ENCODE measurements at places on chromosomes 4 and X. TPM values are rescaled to one million over a fixed set of nuclear protein-coding genes. Genes with fewer than 3 reads are reported as not detected.

DNA sequence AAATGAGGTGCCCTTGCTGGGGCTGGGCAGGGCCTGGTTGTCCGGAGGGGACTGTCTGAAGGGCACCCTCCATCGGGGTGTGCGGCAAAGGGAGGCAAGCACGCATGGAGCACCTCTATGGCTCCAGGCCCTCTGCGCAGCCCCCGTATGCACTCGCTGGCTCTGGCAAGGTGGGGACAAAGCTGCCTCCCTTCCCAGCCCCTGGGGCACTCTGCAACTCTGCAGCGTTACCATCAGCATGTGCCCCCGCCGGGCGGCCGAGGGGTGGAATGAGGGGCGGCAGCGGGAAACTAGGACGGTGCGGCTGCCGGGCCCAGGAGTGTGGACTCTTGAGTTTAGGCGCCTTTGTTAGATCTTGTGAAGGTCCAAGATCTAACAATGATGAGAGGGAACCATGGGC is 26.4 kb downstream of the TRMT44 start:
- H3K27ac ChIP-seq: no peak overlapping the region
- H3K36me3 ChIP-seq: peaks cover 66% of the 10 kb centered on the region
- H3K27me3 ChIP-seq: no peaks in the 10 kb centered on the region
- H3K4me3 ChIP-seq: no peak overlapping the region
- no peak for DNase-seq

DNA sequence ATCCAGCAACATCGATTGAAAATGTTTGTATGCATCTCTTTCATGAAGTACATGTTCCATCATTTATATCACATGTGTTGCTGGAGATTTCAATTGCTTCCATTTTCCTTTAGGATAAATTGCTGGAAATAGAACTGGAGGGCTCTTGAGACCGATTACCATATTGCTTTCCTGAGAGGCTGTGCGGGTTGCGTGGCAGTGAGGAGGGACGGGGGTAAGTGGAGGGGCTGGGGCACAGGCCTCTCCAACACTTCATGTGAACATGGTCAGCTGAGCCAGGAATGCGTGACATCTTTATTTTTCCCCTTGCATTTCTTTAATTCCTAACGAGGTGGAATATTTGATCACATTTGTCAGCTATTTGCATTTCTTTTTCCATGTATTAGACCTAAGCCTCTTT is 144.6 kb downstream of the TBL1X start:
- H3K4me1 ChIP-seq: peaks cover 5% of the 10 kb centered on the region
- DNase-seq: no peak
- H3K27me3 ChIP-seq: no peaks in the 10 kb centered on the region

DCAF12L1 gene
- polyA plus RNA-seq: 0.06 TPM

DNA sequence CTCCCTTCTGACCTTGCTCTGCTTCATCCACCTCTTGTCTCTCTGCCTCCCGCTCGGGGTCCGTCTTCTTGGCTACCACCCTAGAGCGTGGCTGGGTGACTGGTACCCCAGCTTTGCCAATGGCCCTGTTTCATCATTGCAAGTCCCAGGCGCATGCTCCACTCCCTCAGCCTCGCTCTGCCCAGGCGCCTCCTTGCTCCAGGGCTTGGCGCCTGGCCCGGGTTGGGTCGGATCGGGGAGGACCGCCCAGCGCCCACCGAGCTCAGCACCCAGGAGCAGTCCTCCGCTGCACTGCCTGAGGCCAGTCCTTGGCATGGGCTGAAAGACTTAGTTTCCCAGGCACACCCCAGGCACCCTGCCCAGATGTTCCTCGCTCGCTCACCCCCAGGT is 577 bp downstream of the BGN start:
- no peaks in the 10 kb centered on the region for H3K27me3 ChIP-seq
- no peak for DNase-seq
- H3K36me3 ChIP-seq: no peaks in the 10 kb centered on the region
- peak overlapping the region; percentile 30 for H3K4me3 ChIP-seq

DNA sequence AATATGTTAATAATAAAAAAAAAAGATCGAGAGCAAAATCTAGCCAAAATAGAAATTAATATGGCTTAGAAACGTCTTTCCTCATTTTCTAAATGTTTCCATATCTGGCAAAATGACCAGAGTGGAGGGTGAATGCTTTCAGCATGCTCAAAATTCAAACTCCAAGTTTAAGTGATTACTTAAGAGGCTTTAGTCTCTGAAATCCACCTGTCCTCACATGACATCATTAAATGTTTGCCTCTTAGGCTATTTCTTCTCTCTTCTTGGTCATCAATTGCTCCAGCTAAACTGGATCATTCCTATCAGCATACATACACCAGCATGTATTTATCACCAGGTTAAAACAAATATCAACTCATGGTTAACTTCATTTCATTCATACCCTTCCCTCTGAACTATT is 54.5 kb upstream of the ATXN3L start:
- H3K36me3 ChIP-seq: no peaks in the 10 kb centered on the region
- DNase-seq: no peak
- no peaks in the 10 kb centered on the region for H3K4me1 ChIP-seq
- no peak overlapping the region for H3K4me3 ChIP-seq

DNA sequence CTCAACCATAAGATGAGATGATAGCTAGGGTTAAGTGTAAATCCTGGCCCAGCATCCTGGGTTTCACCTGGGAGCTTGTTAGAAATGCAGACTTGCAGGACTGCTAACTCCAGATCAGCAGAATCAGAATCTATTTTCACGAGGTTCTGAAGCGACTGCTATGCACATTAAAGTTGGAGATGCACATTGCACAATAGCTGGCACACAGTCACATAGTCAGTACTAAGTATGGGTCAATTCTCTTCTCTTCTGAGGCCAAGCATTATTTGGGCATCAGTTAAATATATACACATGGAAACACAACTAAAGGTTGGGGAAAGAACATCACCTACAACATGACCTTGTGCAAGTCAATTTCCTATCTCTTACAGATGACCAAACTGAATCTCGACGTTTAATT is 155.1 kb upstream of the FGF13 start:
- no peaks in the 10 kb centered on the region for H3K4me1 ChIP-seq
- no peaks in the 10 kb centered on the region for H3K27me3 ChIP-seq
- DNase-seq: no peak
- no peak overlapping the region for H3K27ac ChIP-seq
- H3K36me3 ChIP-seq: no peaks in the 10 kb centered on the region
- H3K4me3 ChIP-seq: no peak overlapping the region

DNA sequence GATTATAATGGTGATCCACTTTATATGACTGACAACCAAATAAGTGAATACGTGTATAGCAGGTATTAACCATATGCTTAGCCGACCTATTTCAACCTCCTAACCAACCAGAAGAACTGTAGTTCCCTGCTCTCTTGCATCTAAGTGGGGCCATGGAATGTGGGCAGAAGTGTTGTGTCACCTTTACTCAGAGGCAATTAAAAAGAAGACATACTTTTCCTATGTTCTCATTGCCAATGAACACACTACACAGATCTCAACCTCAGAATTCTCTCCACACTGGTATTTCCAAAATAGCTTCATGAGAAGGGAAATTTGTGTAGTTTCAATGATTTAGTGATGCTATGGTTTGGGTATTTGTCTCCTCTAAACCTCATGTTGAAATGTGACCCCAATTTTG is 3.2 kb upstream of the NFKB1 start:
- H3K4me3 ChIP-seq: no peak overlapping the region
- no peaks in the 10 kb centered on the region for H3K27me3 ChIP-seq
- no peak overlapping the region for H3K27ac ChIP-seq
- DNase-seq: no peak

CLCN4 gene
- polyA plus RNA-seq: 1.9 TPM

STARD8 gene
- polyA plus RNA-seq: 2.6 TPM

- H3K27me3 ChIP-seq: no peaks in the 10 kb centered on the region
- H3K27ac ChIP-seq: no peak overlapping the region
- no peak overlapping the region for H3K4me3 ChIP-seq
These were observed 796.8 kb downstream of the NLGN4X start for GRCh38 chrX:5431823-5432222.

TMEM175 gene
- 28.4 TPM for polyA plus RNA-seq

DNA sequence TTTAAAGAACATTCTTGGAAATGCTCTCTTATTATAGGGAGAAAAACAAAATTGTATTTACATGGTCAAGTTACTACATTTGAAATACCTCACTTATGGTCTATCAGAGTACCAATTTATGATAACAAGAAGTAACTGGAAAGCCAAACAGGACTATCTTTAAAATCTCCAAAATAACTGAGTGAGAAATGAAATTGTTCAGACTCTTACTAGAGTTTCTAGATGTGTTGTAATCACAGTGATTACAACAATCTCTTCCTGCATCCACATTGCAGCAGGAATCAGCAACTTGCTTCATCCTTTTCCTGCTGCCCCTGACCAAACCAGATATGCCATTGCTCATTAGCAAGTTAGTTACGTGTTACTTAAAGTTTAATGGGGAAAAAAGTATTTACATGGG is 245.2 kb upstream of the SMIM31 start:
- H3K27ac ChIP-seq: no peak overlapping the region
- no peaks in the 10 kb centered on the region for H3K27me3 ChIP-seq
- H3K4me1 ChIP-seq: no peaks in the 10 kb centered on the region
- H3K36me3 ChIP-seq: no peaks in the 10 kb centered on the region
- no peak for DNase-seq

DNA sequence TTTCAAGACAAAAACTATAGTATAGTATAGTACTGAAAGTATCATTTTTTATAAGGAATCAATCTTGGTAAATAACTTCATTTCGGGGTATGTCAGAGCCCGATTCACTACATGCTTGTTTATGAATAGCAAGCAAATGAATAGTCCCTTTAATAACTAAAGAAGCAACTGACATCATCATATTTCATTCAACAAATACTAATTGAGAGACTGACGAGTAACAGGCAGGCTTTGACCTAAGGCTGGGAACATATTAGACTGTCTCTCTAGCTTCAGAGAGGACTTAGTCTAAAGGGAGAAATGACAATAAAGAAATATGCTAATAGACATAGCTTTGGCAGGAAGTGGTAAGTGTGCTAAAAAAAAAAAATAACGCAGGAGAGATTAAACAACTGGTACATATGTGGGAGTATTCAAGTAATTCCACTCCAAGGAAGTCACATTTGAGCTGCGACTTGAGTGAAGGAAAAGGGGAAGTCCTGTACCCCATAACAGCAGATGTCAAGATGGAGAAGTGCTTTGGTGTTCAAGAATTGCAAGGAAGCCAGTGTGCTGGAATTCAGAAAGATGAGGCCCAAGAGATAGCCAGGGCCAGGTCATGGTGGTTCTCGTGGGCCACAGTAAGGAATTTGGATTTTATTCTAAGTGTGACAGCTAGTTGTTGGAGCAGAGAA is 284.9 kb downstream of the FBXO8 start:
- no peaks in the 10 kb centered on the region for H3K27me3 ChIP-seq
- no peaks in the 10 kb centered on the region for H3K36me3 ChIP-seq
- no peak overlapping the region for H3K27ac ChIP-seq

NAP1L3 gene
- 8.9 TPM for polyA plus RNA-seq

DNA sequence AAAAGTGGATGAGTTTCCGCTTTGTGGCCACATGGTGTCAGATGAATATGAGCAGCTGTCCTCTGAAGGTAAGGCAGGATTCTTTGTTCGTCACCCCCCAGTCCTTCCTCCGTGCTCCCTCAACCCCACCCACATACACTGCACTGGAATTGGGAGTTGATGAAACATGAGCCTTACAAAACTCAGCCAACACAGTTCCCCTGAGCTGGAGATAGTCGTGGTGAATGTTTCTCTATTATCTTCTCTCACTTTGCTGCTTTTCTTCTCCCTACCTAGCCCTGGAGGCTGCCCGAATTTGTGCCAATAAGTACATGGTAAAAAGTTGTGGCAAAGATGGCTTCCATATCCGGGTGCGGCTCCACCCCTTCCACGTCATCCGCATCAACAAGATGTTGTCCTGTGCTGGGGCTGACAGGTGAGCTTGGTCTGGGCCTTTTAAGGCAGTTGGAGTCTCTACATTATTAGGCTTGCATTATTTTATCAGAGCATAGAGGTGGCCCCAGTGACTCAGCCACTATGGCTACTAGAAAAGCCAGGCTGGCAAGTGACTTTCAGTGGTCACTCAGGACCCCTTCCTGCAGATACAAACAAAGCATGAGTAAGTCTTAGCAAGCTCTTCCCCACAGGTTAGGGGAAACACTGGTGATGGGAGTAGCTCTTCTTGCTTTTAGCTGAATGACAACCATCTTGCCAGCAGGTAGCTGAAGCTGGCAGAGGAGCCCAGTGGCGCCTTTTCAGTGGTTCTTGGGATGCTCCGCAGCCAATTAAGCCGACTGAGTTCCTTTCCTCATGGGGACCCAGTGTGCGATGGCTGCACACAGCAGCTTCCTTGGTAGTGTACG is 1.6 kb downstream of the RPL10 start:
- H3K27me3 ChIP-seq: no peaks in the 10 kb centered on the region
- H3K36me3 ChIP-seq: peaks cover 31% of the 10 kb centered on the region
- H3K27ac ChIP-seq: peak overlapping the region; percentile 100
- peak overlapping the region; percentile 99 for H3K4me3 ChIP-seq
- peaks cover 15% of the 10 kb centered on the region for H3K4me1 ChIP-seq

ATP10D gene
- polyA plus RNA-seq: 16.2 TPM

- H3K4me1 ChIP-seq: peaks cover 5% of the 10 kb centered on the region
- H3K36me3 ChIP-seq: no peaks in the 10 kb centered on the region
- no peak overlapping the region for H3K4me3 ChIP-seq
- H3K27me3 ChIP-seq: no peaks in the 10 kb centered on the region
- DNase-seq: no peak
- H3K27ac ChIP-seq: no peak overlapping the region
These were observed 164.8 kb upstream of the RPS6KA3 start for GRCh38 chrX:20431486-20431885.

DNA sequence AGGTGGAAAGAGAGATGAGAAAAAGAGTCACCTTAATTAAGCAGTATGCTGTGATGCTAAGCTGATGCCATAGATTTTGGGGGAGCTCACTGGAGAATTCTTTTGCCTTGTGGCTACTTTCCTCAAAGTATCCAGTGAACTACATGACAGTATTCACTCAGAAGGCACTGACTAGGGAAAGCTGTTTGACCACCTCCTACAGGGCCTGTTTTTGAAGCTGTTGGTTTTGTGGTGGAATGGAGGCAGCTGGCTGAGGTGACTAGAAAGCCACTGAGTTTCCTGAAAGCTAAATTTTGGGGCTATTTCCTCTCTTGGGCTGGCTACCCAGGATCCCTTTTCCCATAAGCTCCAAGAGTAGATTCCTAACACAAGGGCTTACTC is 124.8 kb upstream of the EOLA2 start:
- no peaks in the 10 kb centered on the region for H3K27me3 ChIP-seq
- no peaks in the 10 kb centered on the region for H3K4me1 ChIP-seq
- no peak for DNase-seq
- no peak overlapping the region for H3K27ac ChIP-seq
- no peaks in the 10 kb centered on the region for H3K36me3 ChIP-seq

DNA sequence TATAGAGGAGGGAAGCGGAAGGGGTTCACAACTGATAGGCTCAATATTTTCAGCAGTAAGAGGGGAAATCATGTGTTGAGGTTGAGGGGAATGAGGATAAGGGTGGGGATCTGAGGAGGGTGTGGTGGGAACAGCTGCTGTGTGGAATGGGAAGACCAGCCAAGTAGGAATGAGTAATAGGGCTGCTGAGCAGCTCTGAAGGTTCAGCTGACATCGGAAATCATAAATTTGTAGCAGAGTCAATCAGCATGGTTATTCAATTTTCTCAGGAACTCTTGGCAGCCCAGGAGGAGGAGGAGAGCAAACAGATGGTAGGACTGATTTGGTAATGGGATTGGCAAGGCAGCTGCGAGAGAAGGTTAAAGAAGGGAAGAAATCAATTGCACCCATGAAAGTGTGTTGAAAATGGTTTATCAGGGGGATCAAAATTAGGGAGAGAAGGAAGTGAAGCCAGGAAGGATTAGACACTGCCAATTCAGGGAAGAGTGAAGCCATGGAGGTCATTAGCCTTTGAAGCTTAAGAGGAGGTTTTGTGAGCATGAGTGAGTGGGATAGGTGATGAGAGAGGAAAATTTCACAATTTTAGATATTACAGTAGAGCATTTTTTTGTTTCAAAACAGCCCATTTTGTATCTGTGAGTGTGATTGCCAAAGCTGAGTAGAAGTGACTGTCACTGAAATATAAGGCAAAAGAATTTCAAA is 82.6 kb downstream of the PCDH7 start:
- H3K4me3 ChIP-seq: no peak overlapping the region
- H3K27ac ChIP-seq: no peak overlapping the region
- no peaks in the 10 kb centered on the region for H3K27me3 ChIP-seq
- DNase-seq: no peak
